ENCODE measurements at places on chromosomes 16 and 17.

DNA sequence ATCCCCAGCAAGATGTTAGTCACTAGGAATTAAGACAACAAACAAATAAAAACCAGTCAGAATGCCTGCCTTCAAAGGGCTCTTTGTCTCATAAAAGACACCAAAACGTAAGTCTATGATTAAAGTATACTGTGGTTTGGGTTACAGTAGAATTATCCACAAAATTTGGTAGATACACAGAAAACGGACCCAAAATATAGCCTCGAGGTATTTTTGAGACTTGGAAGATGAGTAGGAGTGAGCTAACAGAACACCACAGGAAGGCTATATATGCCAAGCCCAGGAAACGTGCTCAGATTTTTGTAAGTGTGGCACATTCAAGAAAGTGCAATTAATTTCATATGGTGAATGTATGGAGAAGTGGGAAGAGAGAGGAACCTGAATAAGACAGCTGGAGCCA is 831.4 kb downstream of the CDH11 start:
- DNase-seq = no peak

- DNase-seq = no peak
Measured at GRCh38 chr17:77455111-77455890, 314.5 kb downstream of the SEC14L1 start.

- DNase-seq = no peak
Measured at GRCh38 chr17:15741624-15742023, 9.5 kb downstream of the TBC1D26 start.

DNA sequence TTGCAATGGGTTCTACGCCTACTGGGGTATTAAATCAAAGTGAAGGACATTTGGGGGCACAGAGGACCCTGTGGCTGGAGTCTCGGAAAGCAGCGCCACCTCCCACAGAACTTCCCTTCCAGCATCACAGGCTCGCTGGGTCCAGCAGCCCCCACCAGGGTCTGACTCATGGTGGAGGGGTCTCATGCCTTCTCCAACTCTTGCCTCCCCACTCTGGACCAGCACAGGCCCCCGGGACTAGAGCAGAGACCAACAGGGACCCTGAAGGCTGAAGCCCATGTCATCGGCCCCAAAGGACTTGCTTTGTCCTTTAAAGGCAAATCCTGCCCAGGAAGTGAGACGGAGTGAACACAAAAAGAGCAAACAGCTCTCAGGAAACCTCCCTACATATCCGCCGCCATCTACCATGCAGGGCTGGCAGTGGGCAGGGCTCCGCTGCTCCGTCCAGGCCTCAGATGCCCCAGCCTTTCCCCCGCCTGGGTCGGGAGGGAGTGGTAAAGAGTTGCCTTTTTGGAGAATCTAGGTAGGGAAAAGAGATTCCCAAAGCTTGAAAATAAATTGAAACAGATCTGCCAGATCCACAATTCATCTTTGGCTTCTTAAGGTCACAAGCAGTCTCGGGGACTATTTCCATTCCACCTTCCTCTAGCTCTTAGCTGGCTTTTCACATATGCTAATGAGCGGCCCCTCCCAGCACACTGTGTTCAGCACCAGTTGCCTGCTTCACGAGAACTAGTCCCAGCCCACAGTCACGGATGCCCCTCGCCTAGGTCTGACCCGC is 2.1 kb upstream of the GPRC5C start:
- DNase-seq = no peak

GRCh38 chr16:87127061-87127765 is 190.0 kb downstream of the C16orf95 start:
- DNase-seq = peak; percentile 9

GRCh38 chr16:49277766-49278566 is 3.7 kb downstream of the CBLN1 start:
- DNase-seq = no peak

- no peak for DNase-seq
Measured at GRCh38 chr16:49359591-49359990, 14.0 kb upstream of the C16orf78 start.

- DNase-seq = no peak
Measured at GRCh38 chr16:67104845-67105244, 4.9 kb upstream of the PHAF1 start.

GRCh38 chr16:49910541-49911071 is 54.7 kb upstream of the ZNF423 start:
- no peak for DNase-seq

DNA sequence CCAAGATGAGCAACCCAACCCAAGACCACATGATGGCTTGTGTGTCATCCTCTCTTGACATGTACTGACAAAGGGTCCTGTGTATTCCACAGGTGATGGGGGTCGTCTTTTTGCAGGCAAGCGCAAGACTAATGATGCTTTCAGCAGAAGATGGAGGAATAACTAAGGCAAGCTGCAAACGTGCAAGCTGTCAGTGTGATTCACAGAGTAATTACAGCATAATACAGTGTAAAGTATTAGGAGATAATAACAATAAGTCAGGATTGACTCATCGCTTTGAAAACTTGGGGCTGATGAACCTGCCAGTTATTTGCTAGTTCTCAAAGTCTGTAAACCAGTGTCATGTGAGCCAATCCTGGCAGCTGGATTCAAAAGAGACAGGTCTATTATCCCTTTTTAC is 41.6 kb upstream of the ASIC2 start:
- no peak for DNase-seq

DNA sequence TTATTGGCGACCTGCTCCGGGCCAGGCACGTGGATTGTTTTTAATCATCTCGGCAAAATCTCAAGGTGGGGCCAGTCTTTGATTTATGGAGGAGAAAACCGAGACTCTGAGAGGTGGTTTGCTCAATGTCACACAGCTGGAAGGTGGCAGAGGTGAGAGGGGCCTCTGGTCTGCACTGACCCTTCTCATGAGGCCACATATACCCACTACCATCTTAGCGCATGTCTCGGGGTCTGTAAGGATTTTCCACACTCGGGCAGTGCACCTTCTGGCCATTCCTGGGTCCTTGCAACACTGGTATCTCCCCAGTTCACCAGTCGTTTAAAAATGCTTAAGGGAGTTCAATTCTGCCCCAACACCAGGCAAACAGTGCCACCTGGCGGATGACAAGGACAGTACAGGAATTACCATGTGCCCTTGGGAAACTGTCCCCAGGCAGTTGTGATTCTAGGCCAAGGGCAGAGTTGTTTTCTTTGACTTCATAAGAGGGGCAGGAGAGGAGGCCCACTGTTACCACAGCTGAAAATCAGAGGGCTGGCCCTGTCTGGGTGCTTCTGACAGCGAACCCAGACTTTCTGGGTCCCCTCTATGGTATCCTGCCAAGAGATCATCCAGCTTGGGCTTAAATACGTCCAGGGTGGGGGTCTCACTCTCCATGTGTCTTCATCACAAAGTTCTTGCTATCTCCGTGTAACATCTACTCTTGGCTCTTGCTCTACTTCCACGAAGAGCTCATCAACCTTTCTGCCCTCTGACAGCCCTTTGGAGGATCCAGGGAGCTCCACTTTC is 39.4 kb upstream of the RAI1 start:
- peak; percentile 86 for DNase-seq

DNA sequence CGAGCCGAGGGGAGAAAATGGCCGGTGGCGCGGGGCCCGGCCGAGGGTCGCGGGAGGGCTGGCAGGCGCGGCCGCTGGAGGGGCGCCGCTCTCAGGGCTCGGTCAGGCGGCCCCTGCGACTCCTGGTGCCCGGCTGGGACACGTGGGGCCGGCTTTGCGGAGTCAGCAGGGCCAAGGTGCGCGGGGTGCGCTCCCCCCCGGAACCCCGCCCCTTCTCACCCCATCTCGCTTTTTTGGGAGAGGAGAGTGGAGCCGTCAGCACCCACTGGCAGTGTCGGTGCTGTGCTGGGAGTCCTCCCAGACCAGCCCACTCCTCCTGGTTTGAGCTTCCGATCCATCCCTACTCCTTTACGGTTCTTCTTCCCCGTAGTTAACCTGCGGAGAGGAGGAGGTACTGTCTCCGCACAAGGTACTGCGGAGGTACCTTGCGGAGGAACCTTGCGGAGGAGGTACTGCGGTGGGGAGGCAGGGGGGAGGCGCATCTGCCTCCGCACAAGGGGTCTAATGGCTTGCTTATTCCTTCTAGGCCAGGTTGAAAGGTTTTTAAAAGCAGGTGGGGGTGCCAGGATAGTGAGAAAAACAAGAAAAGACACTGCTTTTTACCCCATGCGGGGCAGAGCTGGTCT is 19.1 kb upstream of the CBX8 start:
- no peak for DNase-seq

- no peak for DNase-seq
Measured at GRCh38 chr17:40419559-40420331, 2.0 kb upstream of the TOP2A start.

DNA sequence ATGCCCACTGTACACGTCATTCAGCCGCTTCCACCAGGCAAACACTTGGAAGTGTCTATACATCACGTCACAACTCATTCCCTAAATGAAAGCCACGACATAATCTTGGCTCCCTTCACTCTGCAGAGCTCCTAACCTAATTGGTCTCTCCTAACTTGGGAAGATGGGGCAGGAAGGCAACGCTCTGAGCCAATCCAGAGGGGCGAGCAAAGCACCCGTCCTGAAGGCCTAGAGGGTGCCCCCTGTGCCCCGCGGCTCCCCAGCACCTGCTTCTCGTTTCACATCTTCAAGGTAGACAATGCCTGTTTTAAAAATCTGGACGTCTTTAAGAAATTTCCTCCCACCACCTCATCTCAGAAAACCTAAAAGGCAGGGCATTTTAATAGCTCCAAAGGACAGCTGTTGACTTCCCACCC is 1.0 kb downstream of the CSNK2A2 start:
- DNase-seq = peak; percentile 38

GRCh38 chr17:82242977-82243647 is 14.3 kb downstream of the SLC16A3 start:
- peak; percentile 92 for DNase-seq

GRCh38 chr17:16214190-16215001 is 938 bp downstream of the NCOR1 start:
- DNase-seq = no peak

DNA sequence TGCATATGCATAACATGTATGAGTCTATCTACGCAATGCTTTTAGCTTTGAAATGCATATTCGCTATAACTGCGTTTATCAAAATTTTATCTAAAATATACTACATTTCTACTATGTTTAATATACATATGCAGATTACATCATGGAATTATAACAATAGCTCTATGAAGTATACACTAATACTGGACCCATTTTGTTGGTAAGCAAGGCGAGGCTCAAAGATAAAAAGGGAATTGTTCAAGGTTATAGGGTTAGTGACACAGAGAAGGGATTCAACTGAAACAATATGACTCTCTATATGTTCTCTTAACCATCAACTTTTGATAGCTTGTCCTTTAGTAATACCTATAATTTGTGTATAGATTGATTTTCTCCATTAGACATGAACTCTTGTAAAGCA is 60.9 kb upstream of the SMIM36 start:
- no peak for DNase-seq

GRCh38 chr16:86611941-86612340 is 33.6 kb downstream of the FOXL1 start:
- DNase-seq = no peak

DNA sequence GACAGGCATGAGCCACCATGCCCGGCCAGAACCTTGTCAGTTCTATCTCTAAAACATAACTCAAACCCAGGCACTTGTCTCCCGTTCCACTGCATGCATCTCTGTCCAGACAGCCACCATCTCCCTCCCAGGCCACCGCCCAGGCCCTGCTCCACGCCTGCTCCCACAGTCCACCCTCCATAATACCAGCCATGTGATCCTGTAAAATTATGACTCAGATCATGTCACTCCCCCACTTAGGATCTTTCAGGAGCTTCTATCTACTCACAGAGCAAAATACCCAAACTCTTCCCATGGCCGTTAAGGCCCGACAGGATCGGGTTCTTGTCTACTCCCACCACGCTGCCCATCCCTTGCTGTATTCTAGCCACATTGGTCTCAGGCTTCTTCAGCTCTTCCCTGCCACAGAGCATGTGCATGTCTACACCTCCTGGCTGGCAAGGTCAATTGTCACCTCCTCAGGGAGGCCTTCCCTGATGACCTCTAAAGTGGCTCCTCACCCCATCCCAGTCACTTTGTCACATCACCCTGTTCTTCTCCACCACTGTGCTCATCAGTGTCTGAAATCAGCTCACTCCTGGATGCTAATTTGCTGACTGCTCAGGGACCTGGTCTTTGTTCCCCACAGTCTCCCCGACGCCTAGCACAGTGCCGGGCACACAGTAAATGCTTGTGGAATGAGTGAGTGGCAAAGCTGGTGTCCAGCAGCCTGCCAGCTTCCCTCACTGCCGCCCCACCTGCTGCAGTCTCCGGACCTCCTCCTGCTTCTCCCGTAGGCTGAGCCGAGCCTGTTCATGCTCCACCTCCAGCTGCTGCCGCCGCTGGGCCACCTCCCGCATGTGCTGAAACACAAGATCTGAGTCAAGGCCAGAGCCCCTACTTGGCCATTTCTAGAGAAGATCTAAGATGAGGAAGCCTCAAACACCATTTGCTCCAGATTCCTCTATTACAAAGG is 6.7 kb downstream of the TSPOAP1 start:
- DNase-seq = no peak

- DNase-seq = peak; percentile 31
Measured at GRCh38 chr17:7191571-7192270, 12.6 kb upstream of the ASGR1 start.

GRCh38 chr17:951325-952132 is 28.0 kb downstream of the NXN start:
- DNase-seq = peak; percentile 90

Measured in myocyte (in vitro differentiated cells).